Mammary epithelial cell (primary cell): ENCODE measurements at places on chromosomes 5 and 9. TPM values are rescaled to one million over a fixed set of nuclear protein-coding genes. Genes with fewer than 3 reads are reported as not detected.

DNA sequence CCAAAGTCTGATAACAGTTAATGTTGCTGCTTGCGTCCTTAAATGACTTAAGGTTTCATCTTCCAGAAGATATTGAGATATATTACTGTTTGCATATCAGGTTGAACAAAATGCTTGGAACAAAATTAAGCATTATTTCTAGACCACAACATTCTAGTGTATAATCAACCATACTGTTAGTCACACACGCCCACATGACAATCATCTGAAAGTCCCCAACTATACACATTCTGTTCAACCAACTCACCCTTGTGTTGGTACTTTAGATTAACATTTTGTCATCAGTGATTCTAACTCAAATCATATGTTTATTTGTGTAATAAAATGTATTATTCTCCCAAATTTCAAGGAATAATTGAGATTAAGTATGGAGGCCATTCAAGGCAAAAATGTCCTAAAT, 47.3 kb downstream of the LURAP1L start:
- no peak for DNase-seq

ZFYVE16 gene
- total RNA-seq: 36.8 TPM

S1PR3 gene
- total RNA-seq: 1.2 and 6.0 TPM in 2 replicates

TMEM171 gene
- total RNA-seq: 0.69 and 2.6 TPM in 2 replicates

FOXD4L6 gene
- total RNA-seq: 0.32 and 0.40 TPM in 2 replicates

DNA sequence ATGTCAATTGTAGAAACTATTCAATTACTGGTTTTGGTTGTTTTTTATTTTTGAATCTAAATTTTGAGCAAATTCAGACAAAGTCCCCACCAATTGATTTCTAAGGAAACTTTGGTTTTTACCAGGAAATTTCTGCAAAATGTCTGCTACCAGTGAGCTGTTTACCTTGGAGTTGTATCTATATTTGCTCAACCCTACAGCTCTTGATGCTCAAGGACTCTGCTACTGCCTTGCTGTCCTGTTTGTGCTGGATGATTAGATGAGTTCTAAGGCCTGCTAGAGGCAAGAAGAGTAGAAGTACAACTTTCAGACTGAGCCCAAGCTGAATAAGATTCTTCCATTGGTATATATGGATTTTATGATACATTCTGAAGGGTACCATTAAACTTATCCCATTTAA, 42.6 kb upstream of the KIF2A start:
- DNase-seq: no peak

DNA sequence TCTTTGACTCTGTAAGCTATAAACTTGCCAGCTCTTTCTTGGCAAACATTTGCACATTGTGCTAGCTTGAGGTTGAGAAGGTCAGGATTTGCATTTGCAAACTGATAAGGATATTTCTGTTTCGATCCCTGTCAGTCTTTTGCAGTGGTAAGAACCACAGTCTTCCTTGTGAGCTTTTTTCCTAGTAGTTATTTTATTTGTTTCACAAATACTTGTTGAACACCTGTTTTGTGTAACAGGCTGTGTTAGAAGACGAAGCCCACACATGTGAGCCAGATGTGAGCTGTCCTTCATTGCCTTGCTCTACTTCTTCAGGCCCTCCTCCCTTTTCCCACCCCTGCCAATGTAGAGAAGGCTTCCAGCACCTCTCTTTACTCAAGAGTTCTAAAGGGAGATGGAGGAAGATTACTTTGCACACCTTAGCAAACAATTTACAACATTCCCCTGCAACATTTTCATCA, 327.0 kb upstream of the KLF4 start:
- DNase-seq: no peak

SPINK6 gene
- 4.3 and 10.8 TPM in 2 replicates for total RNA-seq

ANKRD31 gene
- 0.33 TPM for total RNA-seq

GRCh38 chr9:1982074-1982473, 33.1 kb upstream of the SMARCA2 start:
- no peak for DNase-seq

IFNK gene
- not detected in 2 replicates for total RNA-seq

ENHO gene
- not detected for total RNA-seq

GRCh38 chr5:152547202-152547601, 142.1 kb upstream of the NMUR2 start:
- DNase-seq: peak; percentile 61
